ENCODE measurements at places on chromosomes 2 and 18.

DNA sequence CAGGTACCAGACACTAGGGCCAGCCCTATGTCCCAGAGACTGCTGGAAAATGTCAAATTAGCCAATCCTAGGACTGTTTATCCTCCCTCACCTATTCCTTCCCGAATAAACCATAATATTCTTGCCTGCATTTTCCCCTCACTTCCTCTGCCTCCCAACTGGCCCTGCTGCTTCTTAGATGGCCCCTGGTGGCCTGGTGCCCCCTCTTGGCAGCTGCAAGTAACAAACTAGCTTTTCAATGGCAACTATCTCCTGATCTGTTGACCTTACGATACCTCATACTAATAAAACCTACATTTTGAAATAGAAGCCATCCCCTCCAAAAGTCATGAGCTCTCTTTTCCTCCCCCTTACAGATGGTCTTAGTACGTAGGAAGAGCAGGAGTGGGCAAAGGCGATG is 132.0 kb downstream of the ALPK2 start:
- DNase-seq = no peak

GRCh38 chr2:37779139-37779538 is 107.7 kb upstream of the CDC42EP3 start:
- DNase-seq = no peak

DNA sequence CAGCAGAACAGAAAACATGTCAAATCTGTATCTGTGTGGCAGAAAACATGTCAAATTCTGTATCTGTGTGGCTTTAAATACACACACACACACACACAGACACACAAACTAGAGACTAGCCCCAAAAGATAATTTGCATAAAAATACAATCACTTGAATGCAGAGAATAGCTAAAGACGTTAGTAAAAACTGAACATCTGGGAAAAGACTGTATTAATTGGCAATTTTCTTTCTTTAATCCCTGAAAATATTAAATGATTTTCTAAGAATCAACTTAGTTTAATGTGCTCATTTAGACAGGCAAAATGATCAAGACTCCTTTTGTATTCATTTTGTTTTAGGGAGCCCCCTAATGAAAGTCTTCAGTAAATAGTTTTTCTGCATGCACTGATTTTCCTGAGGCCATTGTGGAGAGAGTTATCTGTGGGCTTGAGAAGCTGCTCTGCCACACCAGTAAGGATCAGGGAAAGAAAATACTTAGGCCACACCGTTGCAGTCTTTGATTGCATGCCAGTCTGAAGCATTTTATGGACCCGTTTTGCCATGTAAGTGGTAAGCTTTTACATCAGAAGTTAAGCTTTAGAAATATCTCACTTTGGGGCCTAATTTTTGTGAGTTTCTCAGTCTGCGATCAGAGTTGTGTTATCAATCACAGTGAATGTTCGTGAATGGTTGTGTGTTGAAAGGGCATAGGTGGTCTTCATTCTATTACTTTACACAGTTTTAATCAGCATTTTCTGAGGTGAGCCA is 2.2 kb downstream of the SPATS2L start:
- DNase-seq = no peak

DNA sequence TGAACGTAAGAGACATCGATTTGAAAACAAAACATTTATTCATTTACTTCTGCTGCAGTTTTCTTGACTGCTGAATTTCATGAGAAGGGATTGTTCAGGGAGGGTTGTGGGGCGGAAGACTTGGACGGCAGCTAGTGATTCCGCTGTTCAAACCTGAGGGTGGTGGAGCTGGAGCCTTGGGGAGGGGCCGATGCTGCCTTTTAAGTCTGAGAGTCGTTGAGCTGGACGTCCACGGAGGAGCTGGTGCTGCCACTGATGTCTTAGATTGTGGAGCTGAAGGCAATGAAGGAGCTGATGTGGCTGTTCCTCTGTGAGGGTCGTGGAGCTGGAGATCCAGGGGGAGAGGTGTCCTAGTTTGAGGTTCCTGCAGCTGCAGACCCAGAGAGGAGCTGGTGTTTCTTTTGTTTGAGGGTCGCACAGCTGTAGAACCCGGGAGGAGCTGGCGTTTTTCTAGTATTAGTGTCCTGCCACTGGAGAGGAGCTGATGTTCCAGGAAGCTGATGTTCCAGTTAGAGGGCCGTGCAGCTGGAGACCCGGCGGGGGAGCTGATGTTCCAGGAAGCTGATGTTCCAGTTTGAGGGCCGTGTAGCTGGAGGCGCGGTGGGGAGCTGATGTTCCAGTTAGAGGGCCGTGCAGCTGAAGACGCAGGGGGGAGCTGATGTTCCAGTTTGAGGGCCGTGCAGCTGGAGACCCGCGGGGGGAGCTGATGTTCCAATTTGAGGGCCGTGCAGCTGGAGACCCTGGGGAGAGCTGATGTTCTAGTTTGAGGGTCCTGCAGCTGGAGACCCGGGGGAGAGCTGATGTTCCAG is 150.9 kb downstream of the RTP5 start:
- no peak for DNase-seq

- no peak for DNase-seq
These were observed 76.1 kb upstream of the MAPRE2 start for GRCh38 chr18:34965108-34965507.

DNA sequence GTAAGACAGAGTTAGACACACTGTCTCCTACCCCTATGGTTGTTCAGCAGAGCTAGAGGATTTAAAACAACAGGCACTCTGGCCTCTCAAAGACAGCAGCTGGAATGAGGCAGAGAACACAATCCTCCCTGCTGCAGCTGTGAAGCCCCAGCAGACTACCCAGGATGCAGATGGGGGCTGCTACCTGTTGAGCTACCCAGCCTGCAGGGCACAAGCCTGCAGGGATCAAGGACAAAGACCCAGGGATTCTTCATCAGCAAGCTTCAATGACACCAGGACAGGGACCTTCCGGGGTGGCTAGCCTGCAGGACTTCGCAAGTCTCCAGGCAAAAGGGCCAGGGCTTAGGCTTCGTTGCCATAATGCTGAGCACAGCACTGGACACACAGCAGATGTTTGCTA is 27.2 kb downstream of the GALNT14 start:
- DNase-seq = no peak

- DNase-seq = no peak
These were observed 19.3 kb downstream of the CLK1 start for GRCh38 chr2:200845194-200845593.

- DNase-seq = no peak
These were observed 470.7 kb upstream of the ZEB2 start for GRCh38 chr2:144990661-144991060.

GRCh38 chr18:77116201-77117080 is 16.1 kb downstream of the MBP start:
- DNase-seq = no peak

DNA sequence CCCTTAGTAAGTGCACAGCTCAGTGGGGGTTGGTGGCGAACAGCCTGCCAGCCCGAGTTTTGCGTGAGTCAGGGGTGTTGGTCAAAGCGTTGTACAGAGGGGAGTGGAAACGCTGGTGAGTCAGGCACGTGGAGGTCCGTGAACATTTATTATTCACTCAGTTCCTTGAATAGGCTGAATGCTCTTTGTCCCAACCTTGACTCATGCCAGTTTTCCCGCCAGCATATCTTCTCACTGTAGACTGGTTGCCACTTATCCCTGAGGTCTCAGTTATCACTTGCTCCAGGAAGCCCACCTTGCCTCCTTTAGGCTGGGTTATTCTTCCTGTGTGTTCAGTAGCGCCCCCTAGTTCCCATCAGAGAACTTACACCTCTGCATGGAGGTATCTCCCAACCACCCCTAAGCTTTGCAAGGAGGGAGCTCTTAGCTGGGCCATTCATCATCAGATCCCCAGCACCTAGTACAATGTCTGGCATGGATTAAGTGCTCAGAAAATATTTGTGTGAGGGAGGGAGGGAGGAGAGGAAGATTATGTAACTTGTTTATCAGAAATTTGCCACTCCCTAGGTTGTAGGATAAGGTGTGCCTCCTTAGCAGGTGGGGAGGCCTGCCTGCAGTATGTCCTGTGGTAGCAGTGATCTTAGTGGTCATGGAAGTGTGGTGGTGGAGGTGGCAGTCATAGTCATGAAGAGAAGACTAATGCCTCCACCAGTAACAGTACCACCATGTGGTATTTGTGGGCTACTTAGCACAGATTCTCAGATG is 72.1 kb downstream of the CABLES1 start:
- DNase-seq = no peak

- DNase-seq = peak; percentile 23
These were observed 316 bp downstream of the CRIM1 start for GRCh38 chr2:36355890-36356297.

- DNase-seq = no peak
These were observed 391.3 kb upstream of the FIGN start for GRCh38 chr2:164126960-164127660.

DNA sequence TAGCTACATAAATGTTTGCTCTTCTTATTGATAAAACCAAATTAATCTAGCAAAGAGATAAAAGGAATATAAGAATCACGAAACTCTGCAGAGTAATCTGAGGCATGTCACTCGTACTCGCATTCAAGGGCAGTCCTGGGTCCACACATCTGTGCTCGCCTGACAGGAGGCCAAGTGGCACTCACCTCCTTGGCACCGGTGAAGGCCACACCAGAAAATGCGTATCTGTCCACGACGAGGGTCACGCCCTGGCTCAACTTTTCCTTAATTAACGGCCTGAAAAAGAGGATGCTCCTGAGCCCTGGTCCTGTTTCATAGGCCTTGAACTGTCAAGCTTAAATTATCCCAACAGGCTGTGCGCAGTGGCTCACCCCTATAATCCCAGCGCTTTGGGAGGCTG is 6.6 kb downstream of the DTYMK start:
- DNase-seq = no peak

GRCh38 chr2:234363011-234363487 is 133.8 kb downstream of the ARL4C start:
- DNase-seq = no peak

DNA sequence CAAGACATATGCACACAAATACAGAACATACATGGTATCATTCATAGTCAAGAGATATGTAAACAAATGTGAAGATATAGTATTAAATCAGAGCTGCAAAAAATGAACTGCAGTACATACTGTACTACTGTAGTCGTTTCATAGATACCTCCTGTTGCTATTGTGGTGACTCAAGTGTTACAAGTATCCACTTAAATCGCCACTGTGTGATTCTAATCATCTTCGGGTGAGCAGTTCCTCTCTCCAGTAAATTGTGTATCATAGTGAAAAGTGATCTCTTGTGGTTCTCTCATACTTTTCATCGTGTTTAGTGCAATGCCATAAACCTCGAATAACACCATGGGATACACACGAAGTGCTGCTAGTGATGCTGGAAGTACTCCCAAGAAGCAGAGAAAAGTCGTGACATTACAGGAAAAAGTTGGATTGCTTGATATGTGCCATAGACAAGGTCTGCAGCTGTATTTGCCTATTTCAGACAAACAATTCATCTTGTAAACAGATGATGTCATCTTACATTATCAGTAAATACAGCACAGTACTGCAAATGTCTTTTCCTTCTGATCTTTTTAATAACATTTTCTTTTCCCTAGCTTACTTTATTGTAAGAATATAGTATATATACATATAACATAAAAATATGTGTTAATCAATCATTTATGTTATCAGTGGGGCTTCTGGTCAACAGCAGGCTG is 222.2 kb downstream of the BCL11A start:
- DNase-seq = no peak

DNA sequence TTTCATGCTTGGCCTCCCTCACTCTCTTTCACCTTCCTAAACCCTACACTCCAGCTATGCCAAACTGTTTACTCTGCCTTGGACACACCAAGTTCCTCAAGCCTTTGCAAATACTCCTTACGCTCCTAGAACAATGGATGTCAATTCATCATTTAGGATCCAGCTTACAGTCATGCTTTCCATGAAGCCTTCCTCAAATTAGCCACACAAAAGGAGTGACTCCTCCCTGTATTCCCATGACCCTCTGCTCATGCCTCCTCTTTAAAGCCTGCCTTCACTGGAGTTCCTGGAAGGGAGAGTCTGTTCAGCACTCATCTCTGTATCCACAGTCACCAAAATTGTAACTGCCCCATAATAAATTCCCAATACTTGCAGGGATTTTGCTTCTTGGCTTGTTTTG is 721 bp upstream of the EHD3 start:
- DNase-seq = no peak

DNA sequence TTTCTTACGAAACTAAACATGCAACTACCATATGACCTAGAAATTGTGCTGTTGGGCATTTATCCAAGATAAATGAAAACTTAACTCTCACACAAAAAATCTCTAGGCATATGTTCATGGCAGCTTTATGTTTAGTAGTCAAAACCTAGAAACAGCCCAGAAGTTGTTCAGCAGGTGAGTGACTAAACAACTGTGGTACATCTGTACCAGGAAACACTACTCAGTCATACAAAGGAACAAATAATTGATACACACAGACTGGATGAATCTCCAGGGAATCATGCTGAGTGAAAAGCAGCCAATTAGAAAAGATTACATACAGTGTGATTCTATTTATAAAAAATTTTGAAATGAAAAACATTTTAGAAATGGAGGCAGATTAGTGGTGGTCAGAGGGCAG is 29.3 kb downstream of the DYNC2LI1 start:
- no peak for DNase-seq

DNA sequence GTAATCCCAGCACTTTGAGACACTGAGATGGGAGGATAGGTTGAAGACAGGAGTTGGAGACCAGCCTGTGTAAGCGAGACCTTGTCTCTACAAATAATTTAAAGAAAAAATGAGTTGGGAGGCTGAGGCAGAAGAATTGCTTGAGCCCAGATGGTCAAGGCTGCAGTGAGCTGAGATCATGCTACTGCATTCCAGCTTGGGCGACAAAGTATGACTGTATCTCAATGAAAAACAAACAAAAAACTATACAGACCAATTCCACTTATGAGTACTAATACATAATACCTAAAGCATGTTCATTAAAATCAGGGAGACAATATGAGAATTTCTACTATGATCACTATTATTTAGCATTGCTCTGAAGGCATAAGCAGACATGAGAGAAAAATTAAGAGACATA is 12.6 kb downstream of the RNF149 start:
- DNase-seq = no peak
